ENCODE measurements at places on chromosomes 6 and 20.

DNA sequence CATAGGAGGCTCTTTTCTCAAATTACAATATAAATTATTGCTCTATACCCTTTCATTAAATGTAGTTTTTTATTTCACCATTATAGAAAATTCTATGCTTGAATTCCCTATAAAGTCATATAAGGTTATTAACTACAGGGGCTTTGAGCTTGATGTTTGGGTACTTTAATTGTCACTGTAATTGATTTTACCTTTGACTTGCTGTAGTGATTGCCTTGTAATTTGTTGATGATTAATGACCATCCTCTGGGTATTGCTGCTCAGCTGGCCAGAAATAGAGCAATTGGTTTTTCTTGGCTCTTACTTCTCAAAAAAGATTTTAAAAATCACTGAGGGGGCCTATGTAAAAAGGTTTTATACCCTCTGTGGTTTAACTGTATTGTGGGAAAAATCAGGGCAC is 1186.0 kb downstream of the KHDRBS2 start:
- no peak for DNase-seq

DNA sequence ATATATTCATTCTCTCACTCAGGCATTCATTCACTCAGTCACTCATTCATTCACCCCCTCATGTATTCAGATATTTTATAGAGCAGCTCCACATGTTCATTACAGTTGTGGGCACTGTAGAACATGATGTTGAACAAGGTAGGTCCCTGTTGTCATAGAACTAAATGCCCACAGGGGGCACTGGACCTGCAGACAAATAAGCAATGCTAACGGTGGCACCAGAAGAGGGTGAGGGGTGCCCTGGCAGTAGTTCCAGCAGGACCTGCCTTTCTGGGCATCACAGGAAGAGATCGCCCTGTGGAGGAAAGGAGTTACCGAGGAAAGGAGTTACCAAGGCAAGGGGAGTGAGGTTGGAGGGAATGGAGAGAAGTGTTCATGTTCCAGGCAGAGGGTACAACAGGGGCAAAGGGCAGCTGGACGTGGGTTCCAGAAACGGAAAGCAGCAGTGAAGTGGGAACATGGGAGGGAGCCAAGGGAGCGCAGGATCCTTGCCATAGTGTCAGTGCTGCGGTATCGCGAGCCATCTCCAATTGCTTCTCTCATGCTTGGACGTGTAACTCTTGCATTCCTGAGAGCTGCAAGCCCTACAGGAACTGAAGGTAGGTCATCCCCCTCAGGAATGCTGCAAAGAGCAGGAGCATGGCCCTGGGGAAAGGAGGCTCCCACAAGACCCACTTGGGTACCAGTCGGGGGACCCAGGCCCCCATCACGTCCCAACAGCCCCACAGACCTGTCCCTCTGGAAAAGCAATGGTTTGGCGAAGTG is 128.2 kb downstream of the EDN3 start:
- DNase-seq = no peak

GRCh38 chr20:51388227-51388626 is 154.3 kb downstream of the NFATC2 start:
- DNase-seq = no peak

GRCh38 chr6:82365016-82365795 is 1.6 kb downstream of the TPBG start:
- DNase-seq = peak; percentile 46

DNA sequence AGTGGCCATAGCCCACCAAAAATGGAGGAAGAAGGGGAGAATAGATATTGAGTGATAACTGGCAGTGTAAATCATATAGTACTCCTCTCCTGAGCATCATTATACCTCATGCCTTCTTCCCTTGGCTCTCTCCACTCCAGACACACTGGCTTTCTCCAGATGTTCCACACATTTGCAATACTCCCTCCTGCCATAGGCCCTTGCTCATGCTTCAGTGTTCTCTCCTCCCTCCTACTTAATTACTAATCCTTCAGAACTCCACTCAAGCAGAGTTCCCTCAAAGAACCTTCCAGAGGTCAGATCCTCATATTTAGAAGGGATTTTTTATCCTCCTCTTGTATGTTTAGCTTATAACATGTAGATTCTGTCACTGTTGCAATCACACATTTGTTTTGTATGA is 279.5 kb upstream of the SUPT3H start:
- DNase-seq = no peak

DNA sequence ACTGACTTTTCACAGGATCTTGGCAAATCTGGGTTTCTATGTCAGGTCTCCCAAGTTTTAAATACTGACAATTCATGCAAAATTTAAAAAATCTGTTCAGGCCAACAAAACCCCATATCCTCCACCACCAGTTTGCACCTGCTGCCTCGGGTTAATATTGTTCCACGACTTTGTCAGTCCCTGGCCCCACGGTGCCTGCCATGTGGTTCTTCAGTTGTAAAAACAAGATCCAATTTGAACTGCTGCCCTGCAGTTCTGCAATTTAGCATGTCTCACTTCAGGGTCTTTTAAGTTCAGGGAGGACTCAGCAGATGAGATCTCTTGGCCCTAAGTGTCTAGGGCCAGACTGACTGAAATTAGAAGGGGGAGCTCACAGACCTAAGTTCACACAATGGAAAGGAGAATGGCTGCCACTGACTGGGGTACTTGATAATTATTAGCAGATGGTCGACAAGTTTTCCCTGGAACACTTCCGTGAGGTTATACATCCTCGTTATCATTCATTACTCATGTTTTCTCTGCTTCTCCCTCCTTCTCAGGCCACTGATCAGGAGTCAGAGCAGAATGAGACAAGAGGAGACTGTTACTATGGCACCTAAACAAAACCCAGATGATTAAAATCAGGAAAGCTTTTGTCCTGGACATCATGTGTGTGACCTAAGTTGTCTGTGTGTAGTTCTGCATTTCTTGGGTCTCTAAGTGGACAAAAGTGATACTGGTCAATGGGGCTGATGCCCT is 223.6 kb downstream of the KIF16B start:
- no peak for DNase-seq

DNA sequence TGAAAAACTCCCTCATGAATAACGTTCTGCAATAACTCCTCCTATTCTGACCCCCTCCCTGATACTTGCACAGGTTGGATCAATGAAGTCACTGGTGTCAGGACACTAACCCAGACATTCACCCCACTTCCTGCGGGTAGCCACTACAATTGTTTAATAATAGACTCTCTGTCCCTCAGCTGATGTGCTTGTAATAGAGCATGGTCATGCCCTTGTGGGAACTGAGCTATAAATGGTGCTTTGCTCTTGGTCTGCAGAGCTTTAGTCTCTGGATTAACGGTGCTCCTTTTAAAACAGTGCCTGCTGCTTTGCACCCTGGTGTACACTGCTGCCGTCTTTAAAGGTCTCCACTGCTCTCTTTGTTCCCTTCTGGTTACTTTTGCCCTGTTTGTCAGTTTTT is 127.3 kb downstream of the BACH2 start:
- no peak for DNase-seq
